Aorta (tissue), 5 donors: ENCODE measurements at places on chromosomes 4 and X.

DNA sequence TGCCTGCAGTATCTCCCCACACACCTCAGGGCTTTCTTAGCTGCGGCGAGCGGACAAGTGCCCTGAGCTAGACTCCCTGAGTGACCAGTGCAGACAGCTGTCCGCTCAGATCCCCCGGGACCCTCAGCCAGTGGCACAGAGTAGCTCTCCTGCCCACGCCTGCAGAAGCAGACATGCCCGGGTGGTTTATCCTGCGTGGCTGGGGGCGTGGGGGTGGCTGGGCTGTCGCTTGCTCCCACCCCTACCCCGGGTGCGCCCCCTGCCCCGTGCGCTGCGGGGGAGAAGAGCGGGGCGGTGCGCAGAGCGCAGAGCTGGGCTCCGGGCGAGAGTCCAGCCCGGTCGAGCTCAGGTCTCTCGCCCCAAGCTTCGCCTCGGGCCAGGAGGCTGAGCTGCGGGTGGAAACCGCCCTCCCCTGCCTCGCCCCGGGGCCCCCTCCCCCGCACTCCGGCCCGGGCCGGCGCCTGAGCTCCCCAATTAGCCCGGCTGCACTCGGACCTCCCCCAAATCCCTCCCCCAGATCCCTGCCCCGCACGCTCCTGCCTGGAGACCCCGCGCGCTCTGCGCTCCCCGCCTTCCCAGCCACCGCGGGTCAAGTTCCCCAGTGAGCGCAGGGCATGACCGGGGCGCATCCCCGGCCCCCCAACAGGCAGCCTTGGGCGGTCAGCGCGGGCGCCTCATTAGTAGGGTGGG is 11.7 kb upstream of the SHOX start:
- DNase-seq: peak; percentile 39
- no peak overlapping the region for H3K4me3 ChIP-seq
- no peak overlapping the region for H3K27ac ChIP-seq
- no peaks in the 10 kb centered on the region for H3K36me3 ChIP-seq
- no peaks in the 10 kb centered on the region for H3K27me3 ChIP-seq
- no peaks in the 10 kb centered on the region for H3K4me1 ChIP-seq

DNA sequence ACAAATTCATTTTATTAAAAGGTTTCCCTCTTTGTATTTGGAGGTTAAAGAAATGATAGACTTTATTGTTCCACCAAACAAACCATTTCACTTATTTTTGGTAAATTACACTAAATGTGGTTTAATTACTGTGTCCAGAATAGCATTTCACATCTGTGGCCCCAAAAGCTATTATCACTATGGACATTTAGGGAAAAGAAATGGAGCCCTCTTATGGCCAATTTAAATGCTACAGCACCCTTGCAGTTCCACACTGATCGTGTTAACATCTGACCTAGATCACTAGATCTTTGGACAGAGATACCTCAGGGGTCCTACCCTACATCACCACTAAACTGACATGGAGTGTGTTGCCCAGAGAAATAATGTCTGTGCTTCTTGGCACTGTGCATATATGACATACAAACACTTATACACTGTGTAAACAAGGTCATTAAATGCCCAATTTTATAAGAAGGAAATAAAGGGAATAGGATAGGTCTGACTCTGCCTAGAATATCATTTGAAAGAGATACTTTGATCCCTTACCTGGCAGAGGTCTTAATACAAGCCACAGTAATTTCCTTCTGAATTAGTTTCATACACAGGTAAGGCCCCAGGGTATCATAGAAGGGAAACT is 163.9 kb downstream of the KDR start:
- no peaks in the 10 kb centered on the region for H3K36me3 ChIP-seq
- H3K27ac ChIP-seq: no peak overlapping the region
- no peaks in the 10 kb centered on the region for H3K4me1 ChIP-seq
- H3K27me3 ChIP-seq: no peaks in the 10 kb centered on the region
- no peak overlapping the region for H3K4me3 ChIP-seq

DNA sequence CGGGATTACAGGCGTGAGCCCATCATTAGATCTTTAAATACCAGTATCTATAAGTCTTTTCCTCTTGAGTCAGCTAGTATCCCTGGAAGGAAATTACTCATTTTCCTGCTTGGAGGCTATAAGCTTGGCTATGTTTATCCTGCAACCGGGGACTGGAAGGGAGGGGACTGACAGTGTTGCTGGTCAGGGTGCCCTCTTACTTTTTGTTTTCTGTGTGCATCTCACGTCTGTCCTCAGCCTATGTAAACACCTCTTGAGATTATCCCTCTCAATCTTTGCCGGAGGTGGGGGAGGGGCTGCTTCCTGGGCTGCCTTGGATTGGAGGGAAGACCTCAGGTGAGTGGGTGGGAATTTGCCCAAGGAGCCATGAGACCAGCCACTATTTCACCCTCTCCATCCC is 37.0 kb downstream of the HTT start:
- no peaks in the 10 kb centered on the region for H3K27me3 ChIP-seq
- peaks cover 9% of the 10 kb centered on the region for H3K36me3 ChIP-seq
- no peak overlapping the region for H3K4me3 ChIP-seq
- no peak for DNase-seq

- H3K36me3 ChIP-seq: no peaks in the 10 kb centered on the region
- DNase-seq: no peak
- H3K4me1 ChIP-seq: no peaks in the 10 kb centered on the region
- H3K27me3 ChIP-seq: no peaks in the 10 kb centered on the region
- H3K4me3 ChIP-seq: no peak overlapping the region
Measured at GRCh38 chrX:16487620-16488385, 162.2 kb upstream of the S100G start.

- no peaks in the 10 kb centered on the region for H3K4me1 ChIP-seq
- H3K27me3 ChIP-seq: no peaks in the 10 kb centered on the region
- H3K36me3 ChIP-seq: no peaks in the 10 kb centered on the region
Measured at GRCh38 chrX:57453901-57454300, 137.9 kb upstream of the ZXDB start.
